ENCODE measurements at places on chromosomes 5 and 9.

DNA sequence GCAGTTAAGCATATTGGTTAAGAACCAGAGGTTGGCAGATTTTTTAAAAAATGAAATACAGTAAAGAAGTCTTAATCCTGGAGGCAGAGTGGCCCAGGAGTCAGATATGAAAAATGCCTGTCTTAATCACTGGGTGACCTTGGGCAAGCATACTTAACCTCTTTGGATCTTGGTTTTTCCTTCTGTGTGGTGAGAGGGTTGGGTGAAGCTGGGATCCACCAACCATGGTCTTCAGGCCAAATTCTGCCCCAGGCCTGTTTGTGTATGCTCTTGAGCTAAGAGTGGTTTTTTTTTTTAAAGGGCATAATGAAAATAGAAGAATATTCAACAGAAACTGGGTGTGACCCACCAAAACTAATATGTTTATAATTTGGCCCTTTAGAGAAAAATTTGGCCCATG is 20.0 kb upstream of the TEX48 start:
- DNase-seq, result no peak

DNA sequence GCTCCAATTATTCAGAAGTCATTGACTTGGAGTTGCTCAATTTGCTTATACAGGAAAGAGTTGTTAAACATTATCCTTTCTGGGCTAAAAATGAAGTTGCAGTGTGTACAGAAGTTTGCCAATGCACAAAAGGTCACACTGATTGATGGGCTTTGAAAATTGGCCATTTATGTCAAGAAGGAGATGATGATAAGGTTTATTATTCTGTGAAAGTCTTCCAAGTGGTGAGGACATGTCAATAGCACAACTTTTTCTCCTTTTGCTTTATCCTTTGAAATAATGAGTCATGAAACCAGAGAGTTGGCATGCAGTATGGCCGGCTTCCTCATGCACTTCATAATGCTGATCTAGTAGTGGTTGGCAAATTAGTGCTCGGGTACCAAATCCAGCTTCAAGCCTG is 848.5 kb upstream of the WWC1 start:
- no peak for DNase-seq

DNA sequence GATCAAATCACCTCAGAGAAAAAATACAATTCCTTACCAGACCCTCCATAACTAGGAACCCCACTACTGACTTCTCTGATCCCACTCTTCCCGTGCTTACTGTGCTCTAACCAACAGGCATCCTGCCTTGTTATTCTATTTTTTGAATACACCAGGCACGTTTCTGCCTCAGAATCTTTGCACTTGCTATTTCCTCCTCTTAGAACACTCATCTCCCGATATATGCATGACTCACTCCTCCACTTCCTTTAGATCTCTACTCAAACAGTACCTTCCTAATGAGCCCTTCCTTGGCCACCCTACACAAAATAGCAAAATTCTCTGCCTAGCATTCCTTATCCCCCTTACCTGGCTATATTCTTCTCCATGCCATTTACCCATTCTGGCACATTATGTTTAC is 43.9 kb downstream of the MAPKAP1 start:
- DNase-seq, result peak; percentile 60

DNA sequence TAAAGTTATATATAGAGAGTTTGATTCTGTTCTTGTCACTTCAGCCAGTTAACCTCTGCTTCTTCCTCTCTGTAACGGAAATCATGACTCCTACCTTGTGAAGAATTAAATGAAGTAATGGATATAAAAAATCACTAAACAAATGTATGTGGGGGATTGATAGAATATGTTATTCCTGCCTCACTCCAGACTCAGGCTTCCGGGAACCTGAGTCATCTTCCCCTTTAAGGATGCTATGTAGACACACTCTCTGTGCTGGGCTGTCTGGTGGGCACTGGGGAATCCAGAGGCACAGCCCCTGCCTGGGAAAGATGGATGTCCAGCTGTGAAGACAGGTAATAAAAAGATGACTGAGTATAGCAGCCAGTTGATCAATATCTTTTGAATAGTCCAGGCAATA is 77.4 kb downstream of the ZNF618 start:
- DNase-seq, result no peak

- no peak for DNase-seq
Observed at GRCh38 chr5:66238435-66238834, 94.3 kb downstream of the SREK1 start.

DNA sequence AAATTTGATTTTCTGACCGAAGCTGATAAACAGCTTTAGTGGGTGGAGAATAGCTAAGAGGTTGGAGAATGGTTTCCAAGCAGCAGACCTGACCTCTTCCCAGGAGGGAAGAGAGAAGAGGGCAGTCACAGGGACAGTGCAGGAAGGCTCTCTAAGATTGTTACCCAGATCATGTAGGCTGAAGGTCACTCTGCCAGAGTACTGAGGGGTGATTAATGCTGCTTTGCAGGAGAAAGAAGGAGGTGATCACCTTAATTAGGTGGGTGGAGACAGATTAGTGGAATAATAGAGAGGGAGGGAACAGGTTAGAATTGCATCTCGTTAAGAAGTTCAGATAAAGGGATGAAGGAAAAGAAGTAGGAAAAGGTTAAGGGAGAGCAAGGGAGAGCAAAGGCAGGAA is 440.5 kb downstream of the BRINP1 start:
- no peak for DNase-seq

Measured in activated CD4-positive, alpha-beta T cell treated with anti-CD3 and anti-CD28 coated beads, Interleukin-2, amount 10 ng/mL, durations not matched to agents 24 days and 14 days (primary cell).